ENCODE measurements at places on chromosomes 12 and 14.
A peak's percentile ranks its signal among the peaks of the same experiment; 100 is the strongest.

- DNase-seq, result no peak
Observed at GRCh38 chr14:43803076-43803689, 703.9 kb downstream of the FSCB start.

DNA sequence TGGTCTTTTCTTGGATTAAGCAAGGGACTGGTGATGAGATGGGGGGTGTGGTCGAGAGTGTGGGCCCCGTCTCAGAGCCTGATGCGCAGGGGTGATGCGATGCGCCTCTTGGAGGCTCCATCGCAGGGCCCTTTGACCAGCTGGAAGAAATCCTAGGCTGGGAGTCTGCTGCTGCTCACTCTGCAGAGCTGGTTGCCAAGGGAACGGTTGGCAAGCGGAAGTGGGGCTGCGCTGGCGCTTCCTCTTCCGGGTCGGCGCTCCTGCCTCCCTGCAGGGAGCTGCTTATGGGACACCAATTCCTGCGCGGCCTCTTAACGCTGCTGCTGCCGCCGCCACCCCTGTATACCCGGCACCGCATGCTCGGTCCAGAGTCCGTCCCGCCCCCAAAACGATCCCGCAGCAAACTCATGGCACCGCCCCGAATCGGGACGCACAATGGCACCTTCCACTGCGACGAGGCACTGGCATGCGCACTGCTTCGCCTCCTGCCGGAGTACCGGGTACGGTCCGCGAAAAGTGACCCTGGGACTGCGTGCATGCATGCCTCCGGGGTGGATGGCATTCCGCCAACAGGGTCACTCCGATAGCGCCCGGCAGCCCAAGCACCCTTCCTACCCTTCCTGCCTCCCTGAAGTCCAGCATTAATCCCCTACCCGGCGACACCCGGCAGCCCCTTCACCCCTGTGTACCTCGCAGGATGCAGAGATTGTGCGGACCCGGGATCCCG is at the start of gene MYG1:
TSS of gene MYG1 (plus strand) at position 242 of the 727 bp plus-strand sequence. CDS start at position 285, 43 bp downstream.
- peak; percentile 78 for DNase-seq

DNA sequence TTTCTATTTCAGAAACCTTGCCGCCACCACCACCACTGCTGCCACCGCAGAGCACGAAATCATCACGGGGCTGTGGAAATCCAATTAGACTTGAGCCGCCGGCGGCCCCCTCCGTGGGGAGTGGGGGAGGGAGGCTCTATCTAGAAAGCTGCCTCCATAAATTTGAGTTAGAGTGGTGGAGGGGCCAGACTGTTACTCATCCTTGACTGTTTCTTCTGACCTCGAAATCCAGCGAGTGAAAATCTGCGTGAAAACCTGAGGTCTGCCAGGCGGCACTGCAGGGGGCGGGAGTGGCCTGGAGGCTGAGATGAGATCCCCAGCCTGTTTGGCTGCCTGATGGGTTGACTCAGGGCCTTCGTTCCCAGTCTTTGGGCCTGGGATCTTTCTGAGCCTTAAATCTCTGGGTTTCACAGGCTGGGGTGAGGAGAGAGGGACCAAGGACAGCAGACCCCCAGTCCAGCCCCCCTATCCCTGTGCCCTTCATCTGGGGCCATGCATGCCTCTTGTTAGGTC is 29.9 kb downstream of the TSPAN9 start:
- no peak for DNase-seq

- no peak for DNase-seq
Observed at GRCh38 chr14:82328442-82328841, 794.8 kb upstream of the SEL1L start.

DNA sequence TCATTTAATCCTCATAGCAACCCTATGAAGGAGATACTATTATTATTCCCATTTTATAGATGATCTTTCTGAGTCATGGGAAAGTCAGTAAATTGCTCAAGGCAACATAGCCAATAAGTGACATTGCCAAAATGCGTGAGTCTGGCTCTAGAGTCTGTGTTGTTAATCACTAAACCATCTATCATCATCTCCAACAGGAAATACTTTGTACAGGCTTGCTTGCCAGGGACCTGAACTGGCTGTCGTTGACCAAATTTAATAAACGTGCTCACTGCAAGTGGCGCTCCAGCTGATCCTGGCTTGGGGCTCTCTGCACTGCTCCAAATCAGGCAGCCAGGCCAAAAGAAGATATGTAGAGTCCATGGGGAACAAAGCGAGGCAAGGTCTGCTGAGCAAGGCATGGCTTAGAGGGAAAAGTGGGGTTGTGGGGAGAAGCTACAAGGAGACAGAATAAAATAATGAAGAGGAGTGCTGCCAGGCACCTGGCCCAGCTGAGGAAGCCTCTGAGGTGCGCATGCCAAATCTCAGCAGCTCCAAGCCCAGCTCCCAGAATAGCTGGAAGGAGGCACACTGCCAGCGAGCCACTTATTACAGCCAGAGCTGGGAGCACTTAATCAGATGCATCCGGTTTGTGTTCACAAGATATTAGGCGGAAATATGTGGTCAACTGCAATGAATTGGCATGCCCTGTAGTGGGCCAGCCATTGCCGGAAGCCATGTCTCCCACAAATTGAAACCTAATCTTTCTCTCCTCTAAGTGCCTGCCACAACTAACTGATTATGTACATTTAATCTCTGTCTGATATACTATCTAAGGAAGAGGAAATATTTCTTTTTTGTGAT is 43.3 kb upstream of the PTPRO start:
- peak; percentile 94 for DNase-seq

DNA sequence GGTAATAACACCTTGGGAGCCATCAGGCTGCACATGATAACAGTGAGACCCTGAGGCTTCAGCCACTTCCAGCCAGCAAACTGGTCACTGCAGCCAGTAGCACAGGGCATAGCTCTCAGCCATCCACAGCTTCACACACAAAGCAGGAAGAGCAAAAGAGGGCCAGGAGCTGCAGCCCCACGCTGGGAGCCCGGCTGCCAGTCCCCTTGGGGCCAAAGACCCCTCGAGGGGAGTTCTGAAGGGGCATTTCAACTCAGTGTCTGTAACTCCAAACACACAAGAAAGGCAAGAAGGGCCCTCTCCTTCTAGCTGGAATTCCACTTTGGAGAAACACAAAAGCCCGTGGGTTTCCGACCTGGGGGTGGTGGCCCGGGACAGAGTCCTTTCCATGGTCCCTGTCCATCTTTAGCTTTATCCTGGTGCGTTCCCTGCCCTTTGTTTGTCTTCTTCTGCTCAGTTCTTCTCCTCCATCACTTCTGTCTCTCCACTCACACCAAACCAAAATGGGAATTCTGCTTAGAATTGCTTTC is 151.8 kb upstream of the FKBP4 start:
- no peak for DNase-seq
